ENCODE measurements at places on chromosomes 6 and 20.

GRCh38 chr20:35661053-35661452 lies 3.6 kb downstream of the CPNE1 start:
- DNase-seq = no peak

- DNase-seq = no peak
Measured at GRCh38 chr6:132967871-132968270, 153.5 kb downstream of the RPS12 start.

- no peak for DNase-seq
Measured at GRCh38 chr6:54493138-54493537, 184.9 kb downstream of the TINAG start.

GRCh38 chr20:37349517-37350491 lies 3.9 kb downstream of the SRC start:
- no peak for DNase-seq

DNA sequence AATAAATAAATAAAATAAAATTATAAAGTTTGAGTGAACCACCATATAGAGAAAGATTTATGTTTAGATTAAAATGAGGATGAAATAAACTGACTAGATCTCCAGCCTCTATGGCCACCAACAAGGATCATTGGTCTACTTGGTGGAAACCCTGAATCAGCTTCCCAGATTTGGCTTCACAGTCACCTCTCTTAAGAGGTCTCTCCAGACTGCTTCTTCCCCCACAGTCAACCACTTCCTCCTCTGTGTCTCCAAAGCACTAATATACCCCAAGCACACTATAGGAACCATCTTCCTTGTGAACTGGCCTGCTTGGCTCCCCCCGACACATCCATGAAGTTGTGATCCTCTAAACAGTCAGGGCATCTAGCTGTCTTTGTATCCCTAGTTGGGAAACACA lies 529.6 kb upstream of the RNF217 start:
- no peak for DNase-seq

GRCh38 chr6:165594584-165595333 lies 68.3 kb downstream of the PDE10A start:
- DNase-seq = no peak

DNA sequence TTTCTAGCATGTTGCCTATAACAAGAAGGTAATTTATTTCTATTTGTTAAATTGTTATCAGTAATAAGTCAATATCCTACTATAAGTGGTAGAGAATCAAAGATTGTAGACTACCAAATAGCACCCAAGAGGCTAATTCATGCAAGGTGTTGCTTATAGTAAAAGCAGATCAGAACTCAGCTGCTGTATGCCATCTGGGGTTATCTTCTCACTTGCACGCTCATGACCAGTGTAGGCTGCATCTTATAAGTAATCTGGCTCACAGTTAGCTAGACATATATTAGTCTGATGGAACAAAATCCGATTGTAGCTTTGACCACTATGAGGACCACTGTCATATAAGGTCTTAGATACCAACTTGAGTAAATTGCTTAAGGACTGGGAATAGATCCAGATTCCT lies 17.0 kb downstream of the TOP1 start:
- no peak for DNase-seq

GRCh38 chr20:5495939-5496338 lies 179.2 kb upstream of the PROKR2 start:
- DNase-seq = no peak

- peak; percentile 59 for DNase-seq
Measured at GRCh38 chr6:1856381-1856780, 246.7 kb downstream of the FOXC1 start.

DNA sequence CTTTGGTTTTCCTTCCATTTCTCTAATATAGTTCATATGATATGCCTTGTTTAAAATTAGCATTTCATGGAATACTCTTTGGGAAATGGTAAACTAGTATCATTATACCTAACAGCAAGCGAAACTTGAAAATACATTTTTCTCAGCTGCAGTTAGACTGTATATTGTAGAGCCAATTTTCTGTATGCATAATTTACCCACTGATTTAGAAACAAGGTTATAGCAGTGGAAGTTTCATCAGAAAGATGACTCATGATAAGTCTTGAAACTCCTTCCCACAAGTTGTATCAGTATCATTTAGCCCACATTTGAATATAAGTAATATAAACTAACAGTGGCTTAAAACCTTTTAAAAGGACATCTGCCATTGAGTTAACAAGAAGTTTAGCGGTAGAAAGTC lies 164.8 kb upstream of the BMP5 start:
- no peak for DNase-seq

- DNase-seq = no peak
Measured at GRCh38 chr6:88008831-88009231, 38.8 kb upstream of the SPACA1 start.

Data from NCI-H1092 treated with DMSO at 0.1 percent for 48 hours (cell line).